ENCODE measurements at places on chromosomes 1 and 21. TPM values are rescaled to one million over a fixed set of nuclear protein-coding genes. Genes with fewer than 3 reads are reported as not detected.

GRCh38 chr1:100458661-100459357 lies 79.1 kb upstream of the GPR88 start:
- DNase-seq, result no peak
- H3K27ac ChIP-seq, result no peak overlapping the region
- H3K36me3 ChIP-seq, result peaks cover 15% of the 10 kb centered on the region
- H3K4me1 ChIP-seq, result peaks cover 17% of the 10 kb centered on the region
- H3K4me3 ChIP-seq, result no peak overlapping the region

DNA sequence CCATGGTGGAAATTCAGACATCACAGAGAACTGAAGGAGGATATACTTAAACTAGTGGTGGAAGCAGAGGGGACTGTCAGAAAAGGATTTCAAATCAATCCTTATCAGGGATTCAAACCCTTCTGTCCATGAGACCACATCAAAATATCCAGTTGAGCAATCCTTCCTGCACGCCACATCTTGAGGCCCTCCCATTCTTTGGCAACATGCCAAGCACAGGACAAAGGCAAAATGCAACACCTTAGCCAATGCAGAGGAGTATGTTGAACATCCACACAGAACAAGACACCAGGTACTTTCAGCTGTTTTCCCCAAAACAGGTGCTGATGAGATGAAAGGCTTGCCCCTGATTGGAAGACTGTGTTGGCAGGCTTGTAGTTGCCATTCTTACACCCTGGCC lies 81.8 kb upstream of the PLXNA2 start:
- no peak overlapping the region for H3K4me3 ChIP-seq
- peaks cover 7% of the 10 kb centered on the region for H3K27me3 ChIP-seq
- no peak overlapping the region for H3K27ac ChIP-seq
- H3K36me3 ChIP-seq, result no peaks in the 10 kb centered on the region
- H3K4me1 ChIP-seq, result no peaks in the 10 kb centered on the region
- no peak for DNase-seq

DNA sequence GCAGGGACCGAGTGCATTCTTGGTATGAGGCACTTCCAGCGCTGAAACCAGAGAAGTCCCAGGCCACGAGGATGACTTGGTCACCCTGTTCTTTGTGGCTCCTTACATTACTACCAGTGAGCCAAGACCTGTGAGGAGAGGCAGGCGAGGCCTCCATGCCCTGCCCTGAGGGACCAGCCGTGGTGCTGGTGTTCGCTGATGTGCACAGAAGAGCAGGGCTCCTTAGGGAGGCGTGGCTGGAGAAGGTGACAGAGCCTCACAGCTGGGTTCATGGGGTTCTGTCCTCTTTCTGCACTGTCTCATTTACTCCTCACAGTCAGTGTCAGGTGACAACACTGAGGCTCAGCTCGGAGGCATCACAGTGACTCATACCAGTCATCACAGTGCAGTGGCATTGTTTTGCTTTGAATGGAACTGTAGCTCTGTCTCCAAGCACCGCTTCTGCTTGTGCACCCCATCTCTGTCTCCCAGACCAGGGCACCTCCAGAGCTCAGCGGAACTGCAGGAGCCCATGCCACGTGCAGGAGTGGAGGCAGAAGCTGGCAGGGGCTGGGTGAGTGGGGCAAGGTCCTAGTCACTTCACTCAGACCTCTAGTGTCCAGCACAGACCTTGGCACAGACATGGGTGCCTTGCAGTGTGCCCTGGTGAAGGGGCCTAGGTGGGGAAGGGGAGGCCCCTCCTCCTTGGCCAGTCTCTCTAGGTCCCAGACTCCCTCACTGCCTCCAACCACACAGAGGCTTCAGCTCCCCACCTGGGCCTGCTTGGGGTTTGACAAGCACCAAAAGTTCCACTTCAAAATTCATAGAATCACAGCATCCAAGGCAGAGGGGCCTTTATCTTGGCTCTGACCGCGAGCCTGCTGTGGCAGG lies 310.9 kb downstream of the MATN1 start:
- no peak overlapping the region for H3K4me3 ChIP-seq
- H3K4me1 ChIP-seq, result no peaks in the 10 kb centered on the region
- peaks cover 28% of the 10 kb centered on the region for H3K27me3 ChIP-seq
- H3K36me3 ChIP-seq, result no peaks in the 10 kb centered on the region
- H3K27ac ChIP-seq, result no peak overlapping the region

NEXN gene
- total RNA-seq, result 0.73 TPM

KRTAP7-1 gene
- total RNA-seq, result not detected

SLC1A7 gene
- total RNA-seq, result not detected

DNA sequence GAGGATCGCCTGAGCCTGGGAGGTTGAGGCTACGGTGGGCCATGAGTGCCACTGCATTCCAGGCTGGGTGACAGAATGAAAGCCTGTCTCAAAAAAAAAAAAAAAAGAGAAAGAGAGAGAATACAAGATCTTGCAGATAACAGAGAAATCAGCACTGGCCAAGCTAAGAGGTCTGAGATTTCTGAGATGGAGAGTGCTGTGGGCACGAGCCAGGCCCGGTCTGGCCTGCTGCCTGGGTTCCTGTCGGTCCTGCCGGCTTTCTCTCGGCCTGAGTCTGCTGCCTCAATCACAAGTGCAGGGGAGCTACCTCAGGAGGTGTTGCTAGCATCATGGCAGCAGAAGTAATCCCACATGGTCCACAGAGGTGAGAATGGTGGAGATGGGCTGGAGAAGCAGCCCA lies 19.0 kb downstream of the ADORA1 start:
- H3K36me3 ChIP-seq, result no peaks in the 10 kb centered on the region
- H3K27me3 ChIP-seq, result peaks cover 11% of the 10 kb centered on the region

CFAP45 gene
- total RNA-seq, result 1.2 TPM

CDC42SE1 gene
- 139 TPM for total RNA-seq

CBR3 gene
- 4.7 TPM for total RNA-seq

- H3K4me3 ChIP-seq, result no peak overlapping the region
- no peak overlapping the region for H3K27ac ChIP-seq
- peaks cover 23% of the 10 kb centered on the region for H3K27me3 ChIP-seq
These were observed 22.1 kb downstream of the PLEKHA6 start for GRCh38 chr1:204337583-204337982.

GRCh38 chr21:37276377-37276776 lies 9.2 kb upstream of the VPS26C start:
- no peaks in the 10 kb centered on the region for H3K36me3 ChIP-seq
- no peak for DNase-seq
- no peaks in the 10 kb centered on the region for H3K4me1 ChIP-seq
- H3K27me3 ChIP-seq, result peaks cover 5% of the 10 kb centered on the region
- no peak overlapping the region for H3K4me3 ChIP-seq
- H3K27ac ChIP-seq, result no peak overlapping the region

DNA sequence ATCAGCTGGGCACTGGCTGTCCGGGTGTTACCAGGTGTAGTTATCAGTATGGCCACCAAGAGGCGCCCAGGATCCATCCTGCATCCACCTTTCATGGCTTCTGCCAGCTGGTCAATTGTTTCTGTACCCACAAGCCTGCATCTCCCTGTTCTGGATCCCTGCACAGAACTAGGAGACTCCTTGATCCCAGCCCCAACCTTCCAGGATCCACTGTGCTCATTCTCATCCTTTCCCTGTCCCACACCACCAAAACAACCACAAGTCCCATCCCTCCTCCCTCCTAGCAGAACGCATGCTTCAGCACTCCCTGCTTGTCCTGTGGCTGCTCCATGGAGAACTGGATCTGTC lies 27.2 kb upstream of the FOXE3 start:
- H3K27me3 ChIP-seq, result peaks cover 14% of the 10 kb centered on the region
- H3K4me3 ChIP-seq, result no peak overlapping the region
- no peak for DNase-seq
- H3K27ac ChIP-seq, result no peak overlapping the region
- H3K36me3 ChIP-seq, result no peaks in the 10 kb centered on the region

GRCh38 chr21:33434770-33435360 lies 31.7 kb downstream of the IFNGR2 start:
- H3K4me3 ChIP-seq, result peak overlapping the region; percentile 55
- peaks cover 73% of the 10 kb centered on the region for H3K36me3 ChIP-seq
- H3K27me3 ChIP-seq, result no peaks in the 10 kb centered on the region
- no peak for DNase-seq
- H3K4me1 ChIP-seq, result peaks cover 64% of the 10 kb centered on the region

GRCh38 chr1:162229549-162229948 lies 147.1 kb downstream of the SPATA46 start:
- no peak for DNase-seq
- H3K4me3 ChIP-seq, result no peak overlapping the region
- H3K27ac ChIP-seq, result no peak overlapping the region
- peaks cover 12% of the 10 kb centered on the region for H3K4me1 ChIP-seq

GRCh38 chr21:44366586-44367211 lies 13.3 kb downstream of the TRPM2 start:
- DNase-seq, result no peak
- H3K27ac ChIP-seq, result no peak overlapping the region
- H3K4me1 ChIP-seq, result peaks cover 2% of the 10 kb centered on the region
- no peaks in the 10 kb centered on the region for H3K27me3 ChIP-seq
- H3K4me3 ChIP-seq, result no peak overlapping the region
- H3K36me3 ChIP-seq, result no peaks in the 10 kb centered on the region

DNA sequence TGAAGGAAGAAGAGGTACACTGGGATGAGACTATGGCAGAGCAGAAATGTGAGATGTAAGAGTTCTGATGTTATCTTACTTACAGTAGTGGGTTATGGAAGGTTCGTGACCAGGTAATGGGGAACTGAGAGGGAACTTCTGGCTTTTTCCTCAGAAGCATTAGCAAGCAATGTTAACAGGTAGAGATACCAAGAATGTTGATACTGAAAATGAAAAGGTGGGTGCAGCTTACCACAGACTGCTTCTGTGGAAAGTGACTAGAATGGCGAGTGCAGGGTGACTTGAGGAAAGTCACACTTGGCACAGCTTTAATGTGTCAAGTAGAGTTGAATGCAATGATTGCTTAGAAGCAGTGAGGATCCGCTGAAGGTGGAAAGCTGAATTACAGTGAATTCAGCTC lies 70.8 kb downstream of the PLA2G4A start:
- no peak overlapping the region for H3K27ac ChIP-seq
- H3K27me3 ChIP-seq, result no peaks in the 10 kb centered on the region
- no peak overlapping the region for H3K4me3 ChIP-seq

BMP8A gene
- 0.20 TPM for total RNA-seq

GRCh38 chr1:1534401-1535154 lies 5.8 kb downstream of the TMEM240 start:
- peaks cover 2% of the 10 kb centered on the region for H3K27me3 ChIP-seq
- peaks cover 17% of the 10 kb centered on the region for H3K36me3 ChIP-seq
- no peak overlapping the region for H3K27ac ChIP-seq
- no peaks in the 10 kb centered on the region for H3K4me1 ChIP-seq
- no peak overlapping the region for H3K4me3 ChIP-seq
- no peak for DNase-seq

- DNase-seq, result no peak
- H3K27ac ChIP-seq, result no peak overlapping the region
- no peaks in the 10 kb centered on the region for H3K4me1 ChIP-seq
These were observed 29.9 kb upstream of the ACTL8 start for GRCh38 chr1:17725084-17725719.

GRCh38 chr1:9078015-9078751 lies 8.7 kb upstream of the SLC2A5 start:
- H3K4me1 ChIP-seq, result peaks cover 92% of the 10 kb centered on the region
- H3K27ac ChIP-seq, result no peak overlapping the region
- no peaks in the 10 kb centered on the region for H3K36me3 ChIP-seq
- peaks cover 7% of the 10 kb centered on the region for H3K27me3 ChIP-seq
- peak overlapping the region; percentile 48 for H3K4me3 ChIP-seq

IL19 gene
- not detected for total RNA-seq

BTBD19 gene
- total RNA-seq, result 25.8 TPM

DNA sequence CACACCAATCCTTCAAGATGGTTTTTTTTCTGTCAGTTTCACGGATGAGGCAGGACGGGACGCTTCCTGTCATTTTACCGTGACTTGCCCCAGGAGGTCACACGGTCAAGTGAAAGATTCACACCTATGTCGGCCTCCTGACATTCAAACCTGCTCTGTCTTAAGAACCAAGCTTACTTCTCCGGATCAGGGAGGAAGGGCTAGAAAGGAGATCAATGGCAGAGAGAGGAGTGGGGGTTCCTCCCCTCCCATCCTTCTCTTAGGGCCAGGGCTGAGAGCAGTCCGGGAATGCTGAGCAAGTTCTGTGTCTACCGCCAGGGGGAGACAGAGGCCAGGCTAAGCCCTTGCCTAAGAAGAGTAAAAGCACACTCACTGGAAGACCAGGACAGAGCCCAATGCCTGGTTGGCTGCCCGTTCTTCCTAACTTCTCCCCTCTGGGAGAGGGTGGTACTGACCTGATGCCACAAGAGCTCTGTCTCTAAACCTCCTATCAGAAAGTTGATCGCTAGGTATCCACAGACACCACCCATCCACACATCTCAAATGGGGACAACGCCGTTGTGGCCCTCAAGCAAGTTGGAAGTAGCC lies 1.1 kb upstream of the PPM1J start:
- peak; percentile 65 for DNase-seq
- peaks cover 5% of the 10 kb centered on the region for H3K27me3 ChIP-seq
- H3K4me1 ChIP-seq, result peaks cover 37% of the 10 kb centered on the region

DNA sequence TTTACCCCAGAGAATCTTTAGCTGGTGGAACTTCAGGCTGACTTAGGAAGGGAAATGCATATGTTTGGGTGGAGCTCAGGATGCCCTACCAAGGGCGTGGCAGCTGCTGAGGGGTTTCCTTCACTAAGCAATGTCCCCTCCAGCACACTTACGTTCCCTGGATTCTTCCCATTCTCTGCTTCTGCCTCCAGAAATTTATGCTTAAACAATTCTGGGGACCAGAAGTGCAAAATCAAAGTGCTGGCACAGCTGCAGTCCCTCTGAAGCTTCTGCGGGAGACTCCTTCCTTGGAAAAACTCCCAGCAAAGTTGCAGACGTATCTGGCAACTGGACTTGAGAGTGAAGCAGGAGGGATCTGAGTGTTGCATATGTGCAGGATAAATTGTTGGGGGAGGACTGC lies 402.8 kb downstream of the PCP4 start:
- no peaks in the 10 kb centered on the region for H3K4me1 ChIP-seq
- no peak overlapping the region for H3K27ac ChIP-seq
- H3K36me3 ChIP-seq, result no peaks in the 10 kb centered on the region
- no peaks in the 10 kb centered on the region for H3K27me3 ChIP-seq
- no peak for DNase-seq

DNA sequence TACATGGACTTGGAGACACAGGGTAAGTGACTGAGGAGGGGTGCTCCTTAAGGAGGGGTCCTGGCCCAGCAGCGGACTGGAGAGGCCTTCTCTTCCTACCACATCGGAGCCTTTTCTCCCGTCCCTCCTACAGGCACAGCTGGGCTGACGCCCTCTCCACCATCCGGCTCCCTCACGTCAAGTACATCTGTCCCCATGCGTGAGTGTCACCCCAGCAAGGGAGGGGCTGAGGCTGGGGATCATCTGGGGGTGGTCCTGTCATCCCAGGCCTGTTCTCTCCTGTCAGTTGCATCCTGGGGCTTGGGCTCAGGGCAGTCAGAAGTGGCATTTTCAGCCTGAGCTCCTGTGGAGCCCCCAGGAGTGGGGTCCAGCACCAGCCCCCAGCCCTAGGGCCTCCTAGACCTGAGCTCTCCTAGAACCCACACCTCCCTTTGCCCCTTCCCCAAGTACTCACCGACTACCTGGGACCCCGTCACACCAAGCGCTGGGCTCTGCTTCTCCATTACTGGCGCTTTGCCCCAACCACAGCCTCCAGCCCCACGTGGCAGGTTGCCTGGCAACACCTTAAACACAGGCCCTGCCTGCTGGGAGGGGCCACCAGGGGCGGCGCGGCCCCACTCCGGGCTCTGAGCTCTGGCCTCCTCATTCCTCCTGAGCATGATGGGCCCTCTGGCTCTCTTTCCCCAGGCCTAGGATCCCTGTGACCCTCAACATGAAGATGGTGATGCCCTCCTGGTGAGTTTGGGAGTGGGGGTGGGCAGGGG lies 2.3 kb downstream of the LYPLA2 start:
- no peak overlapping the region for H3K4me3 ChIP-seq
- H3K27me3 ChIP-seq, result no peaks in the 10 kb centered on the region
- DNase-seq, result no peak
- H3K36me3 ChIP-seq, result peaks cover 54% of the 10 kb centered on the region
- peaks cover 26% of the 10 kb centered on the region for H3K4me1 ChIP-seq
- no peak overlapping the region for H3K27ac ChIP-seq
